K562 (cell line): ENCODE measurements at places on chromosomes 7 and 10. TPM values are rescaled to one million over a fixed set of nuclear protein-coding genes. Genes with fewer than 3 reads are reported as not detected.

DNA sequence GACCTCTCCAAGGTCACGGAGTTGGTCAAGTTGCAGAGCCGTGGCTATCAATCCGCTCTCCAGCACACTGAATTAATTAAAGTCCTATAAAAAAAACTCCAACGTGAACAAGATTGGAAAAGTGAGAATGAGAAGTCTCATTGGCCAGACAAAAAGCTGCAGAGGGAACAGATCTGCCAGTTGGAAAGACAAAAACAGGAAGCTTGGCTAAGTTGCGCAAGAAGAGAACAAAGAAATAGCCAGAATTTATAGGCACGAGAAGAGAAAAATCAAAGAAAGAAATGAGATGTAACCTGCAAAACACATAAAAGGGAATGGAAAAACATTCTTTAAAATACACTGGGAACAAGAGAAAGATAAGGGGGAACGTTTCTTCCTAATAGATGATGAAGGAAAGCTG lies 45.7 kb upstream of the CRTAC1 start:
- no peak for DNase-seq

Gene GIMAP4
- total RNA-seq: 0.16 and 0.42 TPM in 2 replicates

- no peak for DNase-seq
Observed at GRCh38 chr10:17878896-17879295, 69.7 kb downstream of the MRC1 start.

DNA sequence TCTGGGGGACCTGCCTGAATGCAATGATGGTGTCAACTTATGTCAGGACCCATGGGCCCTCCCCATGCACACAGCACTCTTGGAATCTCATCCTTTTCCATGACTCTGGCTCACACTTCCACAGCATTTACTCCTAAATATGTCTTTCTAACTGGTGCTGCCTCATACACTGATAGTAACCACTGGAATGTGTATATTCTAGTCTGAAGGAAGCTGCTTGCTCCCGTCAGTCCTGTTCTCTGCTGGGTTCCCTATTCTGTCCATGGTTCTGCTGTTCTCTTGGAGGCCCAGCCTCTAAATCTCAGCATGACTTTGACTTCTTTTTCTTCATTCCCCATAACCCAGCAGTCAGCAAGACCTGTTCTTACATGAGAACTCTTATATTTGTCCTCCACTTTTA lies 1055.1 kb downstream of the KCNMA1 start:
- DNase-seq: no peak

DNA sequence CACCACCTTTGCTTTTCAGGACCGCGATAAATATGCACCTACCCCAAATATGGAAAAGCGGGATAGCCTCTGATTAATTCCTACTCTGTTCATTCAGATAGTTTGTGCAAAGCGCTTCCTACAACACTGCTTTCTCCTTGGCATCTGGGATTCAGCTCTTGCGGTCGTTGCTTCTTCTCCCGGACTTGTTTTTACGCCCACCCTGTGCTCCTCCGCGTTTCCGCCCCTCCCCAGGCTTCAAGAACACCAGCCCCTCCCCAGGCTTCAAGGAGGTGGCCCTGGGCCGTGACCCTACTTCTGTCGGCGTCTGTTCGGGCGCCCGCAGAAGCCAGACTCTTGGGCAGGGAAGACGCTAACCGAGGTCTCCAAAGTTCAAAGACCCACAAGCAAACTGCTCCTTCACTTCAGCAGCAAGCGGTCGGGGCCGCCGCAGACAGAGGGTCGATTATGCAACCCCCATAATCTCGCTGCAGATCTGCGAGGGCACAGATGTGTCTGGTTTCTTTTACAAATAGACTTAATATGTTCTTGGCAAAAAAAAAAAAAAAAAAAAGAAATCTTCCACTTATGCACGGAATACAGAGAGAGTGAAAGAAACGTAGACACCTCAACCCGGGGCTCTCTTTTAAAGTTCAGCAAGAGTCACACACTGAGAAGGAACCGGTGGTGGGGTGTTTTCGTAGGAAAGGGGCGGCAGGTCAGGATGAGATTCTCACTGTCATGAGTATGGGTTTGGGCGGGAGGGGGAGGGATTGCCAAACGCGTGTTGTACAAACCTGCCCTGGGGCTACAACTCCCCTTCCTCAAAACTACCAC lies 1.9 kb downstream of the DLX5 start:
- no peak for DNase-seq
